ENCODE measurements at places on chromosomes 7 and 10.
A peak's percentile ranks its signal among the peaks of the same experiment; 100 is the strongest.

GRCh38 chr7:72405871-72406270 lies 6.3 kb downstream of the CALN1 start:
- DNase-seq = no peak

DNA sequence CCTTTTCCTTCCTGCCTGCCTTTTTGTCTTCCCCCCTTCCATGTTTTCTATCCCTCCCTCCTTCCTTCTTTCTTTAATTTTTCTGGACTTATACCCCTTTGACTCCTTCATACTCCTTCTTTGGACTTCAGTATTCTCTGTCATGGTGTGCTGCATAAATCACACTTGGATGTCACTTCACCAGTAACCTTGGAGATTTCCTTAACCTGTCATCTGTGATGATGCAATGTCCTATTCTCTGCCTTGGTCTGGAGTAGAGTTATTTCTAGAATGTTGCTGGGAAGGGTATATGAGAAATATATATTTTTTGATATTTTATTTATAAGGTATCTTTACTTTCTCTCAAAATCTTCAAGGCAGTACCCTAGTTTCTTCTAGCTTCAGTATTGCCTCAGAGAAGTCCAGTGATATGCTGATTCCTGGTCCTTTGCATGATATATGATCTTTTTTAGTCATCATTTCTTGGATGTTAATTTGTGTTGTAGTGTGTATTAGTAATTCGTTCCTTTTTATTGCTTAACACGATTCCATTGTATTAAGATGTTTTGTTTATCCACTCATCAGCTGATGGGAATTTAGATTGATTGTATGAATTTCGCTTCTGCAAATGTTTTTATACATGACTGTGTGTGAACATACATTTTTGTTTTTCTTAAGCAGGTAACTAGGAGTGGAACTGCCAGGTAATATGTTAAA lies 206.9 kb upstream of the MBL2 start:
- no peak for DNase-seq

DNA sequence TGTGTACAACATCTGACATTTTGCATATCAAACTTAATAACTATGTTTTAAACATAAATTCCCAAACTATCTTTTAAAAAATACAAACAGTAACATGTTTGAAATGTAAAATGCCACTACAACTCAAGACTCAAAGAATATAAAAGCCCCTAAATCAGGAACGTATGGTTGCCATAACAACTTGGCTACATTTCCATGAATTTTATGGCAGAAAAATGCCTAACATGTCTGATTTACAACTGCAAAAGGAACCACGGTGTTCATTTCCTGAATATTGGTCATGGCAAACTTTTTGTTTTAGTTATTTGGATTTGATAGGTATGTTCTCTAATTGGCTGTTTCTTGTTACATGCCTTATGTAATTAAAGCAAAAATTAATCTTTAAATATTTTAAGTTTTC lies 2.0 kb downstream of the SOSTDC1 start:
- no peak for DNase-seq

DNA sequence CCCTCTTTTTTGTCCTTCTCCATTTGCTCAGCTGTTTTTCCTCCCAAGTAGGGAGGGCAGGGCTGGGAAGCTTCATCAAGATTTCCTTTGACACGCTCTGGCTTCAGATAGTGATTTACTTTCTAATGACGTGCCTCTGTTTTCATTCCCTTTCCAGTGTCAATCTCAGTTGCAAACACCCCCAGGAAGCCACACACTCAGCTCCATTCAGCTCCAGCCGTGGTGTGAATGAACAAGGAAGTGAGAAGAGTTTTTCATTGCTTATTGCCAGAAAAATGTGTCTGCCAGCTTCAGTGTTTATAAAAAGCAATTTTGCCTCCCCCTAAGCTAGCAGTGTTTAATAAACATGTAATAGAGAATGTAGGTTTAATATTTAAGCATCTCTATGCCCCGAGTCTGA lies 108.7 kb upstream of the DPP6 start:
- no peak for DNase-seq

- DNase-seq = no peak
These were observed 507 bp upstream of the TMEM254 start for GRCh38 chr10:80077869-80078447.

DNA sequence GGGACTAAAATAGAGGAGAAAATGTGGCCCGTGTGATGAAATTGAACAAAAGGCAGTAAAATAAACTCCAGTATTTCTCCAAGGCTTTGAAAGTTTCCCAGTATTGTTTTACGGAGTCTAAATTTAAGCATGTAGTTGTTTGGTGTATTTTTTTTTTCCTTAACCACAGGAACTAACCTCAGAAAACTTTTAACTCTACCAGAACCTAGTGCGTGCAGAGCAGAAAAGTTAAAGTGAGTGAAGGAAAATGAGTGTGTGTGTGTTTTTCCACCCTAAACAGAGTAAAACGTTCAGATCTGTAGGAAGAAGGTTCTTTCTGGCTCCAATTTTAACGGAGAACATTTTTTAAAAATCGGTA lies 812 bp downstream of the PROSER2 start:
- peak; percentile 30 for DNase-seq

- DNase-seq = no peak
These were observed 2.8 kb downstream of the WNT16 start for GRCh38 chr7:121331574-121331973.

GRCh38 chr7:143305423-143306070 lies 10.4 kb upstream of the CLCN1 start:
- peak; percentile 68 for DNase-seq

- no peak for DNase-seq
These were observed 14.9 kb downstream of the UNCX start for GRCh38 chr7:1247527-1248041.

- DNase-seq = peak; percentile 44
These were observed 26.5 kb downstream of the ASNS start for GRCh38 chr7:97845622-97846203.

DNA sequence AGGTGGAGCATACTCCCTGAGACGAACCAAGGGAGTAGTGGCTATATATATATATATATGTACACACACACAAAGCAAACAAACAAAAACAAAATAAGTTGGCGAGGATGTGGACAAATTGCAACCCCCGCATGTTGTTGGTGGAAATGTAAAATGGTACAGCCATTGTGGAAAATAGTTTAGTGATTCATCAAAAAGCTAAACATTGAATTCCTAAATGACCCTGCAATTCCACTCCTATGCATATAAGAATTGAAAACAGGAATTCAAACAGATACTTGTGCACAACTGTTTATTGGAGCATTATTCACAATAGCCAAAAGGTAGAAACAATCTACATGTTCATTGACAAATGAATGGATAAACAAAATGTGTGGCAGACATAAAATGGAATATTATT lies 407.9 kb downstream of the KCNMA1 start:
- no peak for DNase-seq

DNA sequence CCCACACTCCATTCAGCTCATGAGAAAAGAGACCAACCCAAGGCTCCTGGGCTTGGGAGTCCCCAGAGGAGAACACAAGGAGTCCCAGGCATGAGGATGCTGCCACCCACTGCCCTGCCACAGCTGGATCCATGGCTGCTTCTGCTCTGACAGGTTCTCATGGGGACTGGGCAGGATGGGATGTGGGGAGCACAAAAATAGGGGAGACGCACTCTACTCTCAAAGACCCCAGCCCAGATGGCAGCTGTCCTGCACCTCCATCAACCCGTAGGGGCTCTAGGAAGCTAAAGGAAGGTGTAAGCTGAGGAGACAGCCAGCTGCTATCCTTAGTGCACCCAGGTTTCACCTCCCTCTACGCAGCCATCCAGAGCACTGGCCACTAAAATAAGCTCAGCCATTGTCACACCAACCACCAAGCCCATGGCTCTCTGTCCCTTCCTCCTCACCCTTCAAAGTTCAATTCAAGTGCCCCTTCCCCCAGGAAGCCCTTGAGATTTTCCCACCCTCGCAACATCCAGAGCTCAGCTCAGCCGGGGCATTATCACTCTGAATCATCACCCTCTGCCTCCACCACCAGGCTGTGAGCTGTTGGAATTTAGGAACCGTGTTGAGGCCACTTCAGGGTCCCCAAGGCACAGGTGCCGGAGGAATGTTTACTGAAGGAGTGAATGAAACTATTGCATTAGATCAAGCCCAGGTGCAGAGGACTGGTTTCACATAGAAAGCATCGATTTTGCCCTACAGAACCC lies 142.1 kb downstream of the GRID1 start:
- no peak for DNase-seq

- DNase-seq = no peak
These were observed 161.4 kb downstream of the ELMO1 start for GRCh38 chr7:37287131-37287855.

- DNase-seq = no peak
These were observed 93.3 kb downstream of the EMX2 start for GRCh38 chr10:117635826-117636225.

DNA sequence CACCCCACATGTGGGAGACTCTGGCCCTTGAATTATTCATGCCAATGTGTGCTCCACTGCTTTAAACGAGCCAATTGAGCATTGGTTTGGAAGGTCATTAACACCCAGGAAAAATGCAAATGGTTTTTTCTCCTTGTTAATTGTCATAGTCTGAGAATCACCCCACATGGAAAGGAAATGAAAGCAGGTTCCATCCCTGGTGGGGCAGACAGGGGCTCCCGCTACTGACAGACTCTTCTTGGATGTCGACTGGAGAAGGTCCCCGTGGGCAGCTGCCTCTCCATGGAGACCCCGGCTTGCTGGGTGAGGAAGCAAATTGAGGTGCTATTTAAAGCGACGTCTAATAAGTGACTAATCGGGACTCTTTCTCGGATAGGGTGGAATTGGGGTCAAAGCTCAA lies 32.0 kb upstream of the EN2 start:
- DNase-seq = no peak

- no peak for DNase-seq
These were observed 67.4 kb upstream of the PPP1R3C start for GRCh38 chr10:91700273-91700672.

- no peak for DNase-seq
These were observed 140.4 kb upstream of the AUTS2 start for GRCh38 chr7:69457595-69458504.

DNA sequence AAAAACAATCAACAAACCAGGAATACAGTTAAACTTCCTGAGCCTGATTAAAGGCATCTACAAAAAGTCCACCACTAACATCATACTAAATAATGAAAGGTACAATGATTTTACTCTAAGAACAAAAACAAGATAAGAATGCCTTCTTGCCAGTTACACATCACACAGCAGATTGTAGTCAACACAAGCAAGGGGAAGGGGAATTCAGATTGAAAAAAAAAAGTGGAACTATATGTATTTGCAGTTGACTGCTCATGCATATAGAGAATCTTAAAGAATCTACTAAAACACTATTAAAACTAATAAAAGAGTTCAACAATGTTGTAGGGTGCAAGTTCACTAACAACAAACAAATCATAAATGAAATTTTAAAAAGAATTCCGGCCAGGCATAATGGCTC lies 28.5 kb downstream of the ZNF33B start:
- no peak for DNase-seq

DNA sequence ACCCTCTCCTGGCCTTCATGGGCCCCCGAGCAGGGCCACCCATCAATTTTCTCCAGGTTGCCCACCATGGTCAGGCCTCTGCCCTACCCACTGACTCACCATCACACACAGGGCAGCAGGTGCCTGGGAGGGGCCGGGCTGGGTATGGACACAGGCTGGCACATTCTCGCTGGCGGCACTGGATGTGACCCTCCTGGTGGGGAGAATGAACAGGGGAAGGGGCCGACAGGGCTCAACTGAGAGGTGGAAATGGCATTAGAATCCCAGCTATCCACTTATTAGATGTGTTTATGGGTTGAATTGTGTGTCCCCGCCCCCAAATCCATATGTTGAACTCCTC lies 16.4 kb downstream of the KCP start:
- DNase-seq = no peak

DNA sequence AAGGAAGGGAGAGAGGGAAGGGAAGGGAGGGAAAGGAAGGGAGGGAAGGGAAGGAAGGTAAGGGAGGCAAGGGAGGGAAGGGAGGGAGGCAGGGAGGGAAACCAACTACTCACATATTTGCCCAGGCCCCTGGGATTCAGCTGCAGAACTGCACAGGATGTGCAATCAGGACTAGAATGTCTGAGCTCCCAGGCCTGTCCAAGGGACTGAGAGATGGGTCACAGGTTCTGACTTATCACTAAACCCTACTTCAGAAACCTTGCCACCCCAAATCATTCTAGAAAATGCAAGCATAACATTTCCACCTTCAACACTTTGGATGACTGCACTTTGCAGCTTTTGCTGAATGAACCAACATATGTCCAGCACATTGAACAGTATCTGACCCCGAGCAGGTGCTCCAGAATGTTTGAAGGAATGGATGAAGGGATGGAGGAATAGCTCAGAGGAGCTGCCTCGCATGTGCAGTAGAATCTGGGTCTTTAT lies 245.3 kb downstream of the KCNMA1 start:
- DNase-seq = no peak

GRCh38 chr7:64045301-64046040 lies at the start of gene ZNF727:
Gene ZNF727 (plus strand): TSS chr7:64045434. CDS start chr7:64045622, 188 bp downstream.
- DNase-seq = no peak
